ENCODE measurements at places on chromosomes 13 and 19.
A peak's percentile ranks its signal among the peaks of the same experiment; 100 is the strongest.

GRCh38 chr19:15045506-15045905, 3.8 kb upstream of the CASP14 start:
- H3K4me1 ChIP-seq = no peaks in the 10 kb centered on the region
- no peak overlapping the region for H3K4me3 ChIP-seq
- no peak overlapping the region for H3K27ac ChIP-seq
- no peaks in the 10 kb centered on the region for H3K27me3 ChIP-seq
- H3K36me3 ChIP-seq = no peaks in the 10 kb centered on the region

DNA sequence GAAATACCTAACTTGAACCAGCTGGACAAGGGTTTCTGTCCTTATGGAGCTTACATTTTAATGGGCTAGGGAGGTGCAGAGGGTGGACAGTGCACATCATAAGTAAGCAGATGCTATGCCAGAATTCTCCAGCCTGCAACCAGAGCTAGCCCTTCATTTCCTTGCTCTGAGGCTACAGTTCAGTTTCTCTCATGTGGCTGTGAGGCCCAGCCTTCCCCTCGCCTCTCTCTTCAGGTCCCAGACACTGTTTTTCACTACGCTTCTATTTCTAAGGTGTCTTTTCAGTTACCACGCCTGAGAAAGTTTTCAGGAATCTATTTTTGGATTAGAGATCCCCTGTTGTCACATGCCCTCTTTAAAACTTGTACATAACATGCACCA, 141.9 kb downstream of the PCCA start:
- no peaks in the 10 kb centered on the region for H3K36me3 ChIP-seq
- H3K4me3 ChIP-seq = no peak overlapping the region
- no peaks in the 10 kb centered on the region for H3K27me3 ChIP-seq
- no peak overlapping the region for H3K27ac ChIP-seq

GRCh38 chr13:112445411-112446271, 69.5 kb downstream of the SPACA7 start:
- H3K27me3 ChIP-seq = no peaks in the 10 kb centered on the region
- H3K27ac ChIP-seq = no peak overlapping the region
- no peak for DNase-seq
- no peaks in the 10 kb centered on the region for H3K4me1 ChIP-seq

DNA sequence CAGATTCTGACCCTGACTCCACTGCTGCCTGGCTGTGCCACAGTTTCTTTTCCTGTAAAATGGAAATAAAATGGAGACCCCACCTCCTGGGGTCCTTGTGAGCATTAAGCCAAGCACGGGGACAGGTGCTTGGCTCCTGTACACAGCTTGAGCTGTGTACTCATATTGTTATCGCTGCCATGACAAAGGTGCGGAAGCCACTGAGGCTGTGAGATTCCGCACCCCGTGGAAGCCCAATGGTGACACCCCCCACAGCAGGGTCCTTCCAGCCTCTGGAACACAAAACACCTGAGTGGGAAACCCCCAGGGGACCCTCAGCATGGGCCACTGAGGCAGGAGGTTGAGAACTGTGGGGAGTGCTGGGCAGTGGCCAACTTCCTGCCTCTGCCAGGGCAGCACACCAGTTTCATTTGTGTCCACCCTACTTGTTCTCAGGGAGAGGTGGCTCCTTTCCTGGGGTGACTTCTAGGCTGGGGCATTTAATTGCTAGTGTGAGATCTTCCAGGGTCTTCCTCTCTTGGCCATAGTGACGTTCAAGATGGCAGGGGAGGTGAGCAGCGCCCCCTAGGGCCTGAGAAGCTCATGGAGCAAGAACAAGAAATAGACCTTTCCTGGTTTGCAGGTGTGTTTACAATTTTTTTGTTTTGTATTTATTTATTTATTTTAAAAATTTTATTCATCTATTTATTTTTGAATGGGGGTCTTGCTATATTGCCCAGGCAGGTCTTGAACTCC, 5.4 kb upstream of the JSRP1 start:
- H3K36me3 ChIP-seq = no peaks in the 10 kb centered on the region
- DNase-seq = no peak
- peaks cover 3% of the 10 kb centered on the region for H3K4me1 ChIP-seq
- no peak overlapping the region for H3K4me3 ChIP-seq

DNA sequence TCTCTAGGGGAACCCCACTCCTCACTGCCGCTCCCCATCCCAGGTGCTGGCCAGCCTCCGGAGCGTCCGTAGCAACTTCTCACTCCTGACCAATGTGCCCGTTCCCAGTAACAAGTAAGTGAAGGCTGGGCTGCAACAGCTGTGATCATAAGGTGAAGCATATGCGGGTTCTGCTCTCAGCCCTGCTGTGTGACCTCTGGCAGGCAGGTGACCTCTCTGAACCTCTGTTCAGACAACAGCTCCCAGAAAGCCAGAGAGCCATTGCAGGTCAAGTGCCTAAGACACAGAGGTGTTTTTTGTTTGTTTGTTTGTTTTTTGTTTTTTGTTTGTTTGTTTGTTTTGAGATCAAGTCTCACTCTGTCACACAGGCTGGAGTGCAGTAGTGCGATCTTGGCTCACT, 28.7 kb downstream of the PDE4A start:
- H3K27me3 ChIP-seq = no peaks in the 10 kb centered on the region
- no peaks in the 10 kb centered on the region for H3K4me1 ChIP-seq
- no peak overlapping the region for H3K27ac ChIP-seq
- H3K4me3 ChIP-seq = no peak overlapping the region
- no peak for DNase-seq
- H3K36me3 ChIP-seq = no peaks in the 10 kb centered on the region

DNA sequence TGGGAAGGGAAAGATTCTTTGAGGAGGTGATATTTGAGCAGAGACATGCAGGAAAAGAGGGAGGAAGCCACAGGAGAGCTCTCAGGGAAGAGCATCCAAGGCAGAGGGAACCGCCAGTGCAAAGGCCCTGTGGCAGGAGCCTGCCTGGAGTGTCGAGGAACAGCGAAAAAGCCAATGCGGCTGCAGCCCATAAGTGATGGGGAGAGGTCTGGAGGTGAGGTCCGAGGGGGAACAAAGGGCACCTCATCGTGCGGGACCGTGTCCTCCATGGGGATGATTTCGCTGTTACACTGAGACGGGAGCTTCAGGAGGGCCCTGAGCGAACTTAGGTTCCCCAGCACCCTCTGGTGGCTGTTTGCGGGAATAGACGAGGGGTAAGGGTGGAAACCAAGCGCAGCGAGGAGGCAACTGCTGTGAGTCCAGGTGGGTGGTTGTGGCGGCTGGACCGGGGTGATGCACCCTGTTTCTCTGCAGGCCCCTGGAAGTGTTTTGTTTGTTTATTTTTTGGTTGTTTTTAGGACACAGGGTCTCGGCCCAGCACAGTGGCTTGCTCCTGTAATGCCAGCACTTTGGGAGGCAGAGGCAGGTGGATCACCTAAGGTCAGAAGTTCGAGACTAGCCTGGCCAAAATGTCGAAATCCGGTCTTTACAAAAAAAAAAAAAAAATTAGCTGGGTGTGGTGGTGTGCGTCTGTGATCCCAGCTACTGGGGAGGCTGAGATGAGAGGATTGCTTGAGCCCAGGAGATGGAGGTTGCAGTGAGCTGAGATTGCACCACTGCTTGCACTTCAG, 5.9 kb upstream of the EHD2 start:
- peaks cover 3% of the 10 kb centered on the region for H3K36me3 ChIP-seq
- peak; percentile 57 for DNase-seq
- H3K4me1 ChIP-seq = no peaks in the 10 kb centered on the region
- H3K4me3 ChIP-seq = no peak overlapping the region

- no peaks in the 10 kb centered on the region for H3K27me3 ChIP-seq
- no peak for DNase-seq
- no peak overlapping the region for H3K27ac ChIP-seq
- H3K4me1 ChIP-seq = no peaks in the 10 kb centered on the region
These were observed 240.3 kb downstream of the SHISA2 start for GRCh38 chr13:25811506-25811905.

GRCh38 chr13:110306340-110306959, 507 bp downstream of the COL4A1 start:
- no peaks in the 10 kb centered on the region for H3K36me3 ChIP-seq
- H3K27ac ChIP-seq = peak overlapping the region; percentile 87
- H3K4me1 ChIP-seq = peaks cover 2% of the 10 kb centered on the region
- H3K27me3 ChIP-seq = no peaks in the 10 kb centered on the region
- peak overlapping the region; percentile 78 for H3K4me3 ChIP-seq

DNA sequence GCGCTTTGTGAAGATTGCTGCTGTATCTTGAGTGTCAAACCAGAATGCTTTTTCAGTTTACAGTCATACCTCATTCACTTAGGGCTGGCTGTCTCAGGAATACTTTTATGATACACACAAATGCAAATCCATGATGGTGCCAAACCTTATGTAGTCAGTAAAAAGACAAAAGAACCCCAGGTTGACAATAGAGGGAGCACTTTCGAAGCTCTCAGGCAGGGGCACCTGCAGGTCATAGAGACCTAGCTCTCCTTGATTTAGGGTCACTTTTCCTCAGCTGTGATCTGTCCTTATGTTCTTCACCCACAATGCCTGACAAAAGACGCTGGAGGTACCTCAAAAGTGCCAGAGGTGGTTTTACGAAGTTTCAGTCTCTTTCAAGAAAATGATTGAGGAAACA, 172.2 kb downstream of the DNAJC15 start:
- no peak overlapping the region for H3K4me3 ChIP-seq
- H3K27ac ChIP-seq = no peak overlapping the region
- H3K36me3 ChIP-seq = no peaks in the 10 kb centered on the region

DNA sequence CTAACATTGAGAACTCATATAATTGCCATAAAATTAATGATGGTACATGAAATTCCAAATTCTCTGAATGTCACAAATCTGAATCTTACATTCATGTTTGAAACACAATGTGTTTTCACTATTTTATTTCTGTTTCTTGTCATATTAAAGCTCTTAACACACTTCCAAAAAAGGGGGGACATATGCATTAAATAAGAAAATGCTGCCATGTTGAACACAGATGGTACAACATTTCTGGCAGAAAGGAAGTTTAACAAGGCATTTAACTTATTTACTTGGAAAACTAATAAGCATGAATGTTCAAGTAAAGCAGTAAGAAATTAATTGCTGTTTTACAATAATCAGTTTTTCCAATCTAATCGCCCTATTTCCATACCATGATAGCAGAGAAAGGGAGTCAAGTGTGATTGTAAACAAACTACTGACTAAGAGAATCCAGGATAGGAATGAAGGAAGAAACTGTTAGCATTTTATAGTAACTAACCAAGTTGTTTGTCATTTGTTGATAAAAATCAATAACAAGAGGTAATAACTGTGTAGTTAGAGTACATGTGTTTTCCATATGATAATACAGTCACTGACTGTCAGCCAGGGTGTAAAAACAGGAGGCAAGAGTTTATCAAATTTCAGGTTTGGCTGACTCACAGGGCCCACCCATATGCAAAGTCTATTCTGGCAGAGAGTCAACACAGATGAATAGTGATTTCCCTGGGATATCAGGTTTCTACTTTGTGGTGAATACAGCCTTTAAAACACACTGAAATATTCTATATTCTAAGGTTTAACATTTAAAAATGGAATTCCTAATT, 5.7 kb upstream of the FOXO1 start:
- H3K27ac ChIP-seq = no peak overlapping the region
- DNase-seq = no peak
- H3K4me3 ChIP-seq = no peak overlapping the region
- no peaks in the 10 kb centered on the region for H3K36me3 ChIP-seq
- no peaks in the 10 kb centered on the region for H3K27me3 ChIP-seq

DNA sequence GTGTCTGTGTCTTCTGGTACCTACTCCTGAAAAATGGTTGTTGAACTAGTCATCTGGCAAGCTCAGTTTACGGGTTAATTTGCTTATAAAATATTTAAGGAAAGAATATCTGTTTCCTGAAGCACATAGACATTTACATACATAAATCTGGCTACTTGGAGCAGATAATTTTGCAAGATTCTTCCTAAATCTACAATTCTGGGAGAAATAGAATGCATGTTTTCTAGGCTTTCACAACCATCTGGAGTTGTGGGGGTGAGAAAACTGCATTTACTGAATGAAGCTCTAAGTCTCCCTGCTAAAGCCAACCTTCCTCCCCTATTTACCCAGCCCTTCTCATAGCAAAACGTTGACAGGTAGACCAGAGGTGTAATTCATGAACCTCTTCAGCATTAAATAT, 393.7 kb upstream of the ARGLU1 start:
- no peak overlapping the region for H3K4me3 ChIP-seq
- H3K4me1 ChIP-seq = no peaks in the 10 kb centered on the region
- H3K36me3 ChIP-seq = no peaks in the 10 kb centered on the region

DNA sequence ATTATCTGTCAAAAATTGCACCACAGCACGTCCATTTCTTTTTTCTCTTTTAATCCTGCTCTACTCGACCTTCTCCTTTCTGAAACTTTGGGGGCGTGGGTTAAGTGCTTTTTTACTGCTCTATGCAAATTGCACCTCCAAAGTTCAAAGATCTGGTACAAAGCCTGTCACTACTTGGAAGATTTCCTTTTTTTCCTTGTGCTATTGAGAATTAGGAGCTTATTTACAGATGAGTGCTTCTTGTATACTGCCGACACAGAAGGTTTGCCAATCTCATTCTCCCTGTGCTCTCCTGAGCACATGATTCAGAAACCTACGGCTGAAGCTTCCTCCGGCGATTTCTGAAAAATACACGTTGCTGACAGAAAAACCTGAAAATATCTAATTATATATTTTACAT, 94.8 kb downstream of the TEX29 start:
- no peaks in the 10 kb centered on the region for H3K27me3 ChIP-seq
- H3K36me3 ChIP-seq = no peaks in the 10 kb centered on the region
- DNase-seq = no peak
- H3K27ac ChIP-seq = no peak overlapping the region
- H3K4me1 ChIP-seq = no peaks in the 10 kb centered on the region

- no peak for DNase-seq
- no peaks in the 10 kb centered on the region for H3K27me3 ChIP-seq
- peak overlapping the region; percentile 99 for H3K4me3 ChIP-seq
- no peaks in the 10 kb centered on the region for H3K36me3 ChIP-seq
These were observed 636 bp upstream of the FOXO1 start for GRCh38 chr13:40666933-40667621.

DNA sequence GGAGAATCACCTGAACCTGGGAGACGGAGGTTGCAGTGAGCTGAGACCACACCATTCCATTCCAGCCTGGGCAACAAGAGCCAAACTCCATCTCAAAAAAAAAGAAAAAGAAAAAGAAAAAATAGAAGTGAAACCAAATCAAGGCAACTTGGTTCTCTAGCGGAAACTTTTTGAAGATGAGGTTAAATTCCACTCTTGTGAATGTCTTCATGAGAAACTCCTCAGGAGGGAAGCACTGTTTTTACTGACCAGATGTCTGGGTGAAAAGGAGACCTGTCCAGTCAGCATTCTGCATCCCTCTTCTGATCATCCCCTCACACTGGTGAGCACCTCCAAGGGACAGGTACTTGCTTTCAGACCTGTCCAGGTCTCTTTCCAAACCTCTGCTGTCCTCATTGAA, 15.8 kb downstream of the BRD4 start:
- H3K36me3 ChIP-seq = no peaks in the 10 kb centered on the region
- no peaks in the 10 kb centered on the region for H3K27me3 ChIP-seq
- no peak overlapping the region for H3K27ac ChIP-seq
- H3K4me3 ChIP-seq = no peak overlapping the region
- no peak for DNase-seq
- peaks cover 11% of the 10 kb centered on the region for H3K4me1 ChIP-seq

GRCh38 chr19:2587001-2587719, 111.2 kb downstream of the GADD45B start:
- no peaks in the 10 kb centered on the region for H3K27me3 ChIP-seq
- no peak for DNase-seq
- no peak overlapping the region for H3K27ac ChIP-seq
- H3K4me1 ChIP-seq = no peaks in the 10 kb centered on the region
